ENCODE measurements at places on chromosomes 13 and 19.
A peak's percentile ranks its signal among the peaks of the same experiment; 100 is the strongest.

DNA sequence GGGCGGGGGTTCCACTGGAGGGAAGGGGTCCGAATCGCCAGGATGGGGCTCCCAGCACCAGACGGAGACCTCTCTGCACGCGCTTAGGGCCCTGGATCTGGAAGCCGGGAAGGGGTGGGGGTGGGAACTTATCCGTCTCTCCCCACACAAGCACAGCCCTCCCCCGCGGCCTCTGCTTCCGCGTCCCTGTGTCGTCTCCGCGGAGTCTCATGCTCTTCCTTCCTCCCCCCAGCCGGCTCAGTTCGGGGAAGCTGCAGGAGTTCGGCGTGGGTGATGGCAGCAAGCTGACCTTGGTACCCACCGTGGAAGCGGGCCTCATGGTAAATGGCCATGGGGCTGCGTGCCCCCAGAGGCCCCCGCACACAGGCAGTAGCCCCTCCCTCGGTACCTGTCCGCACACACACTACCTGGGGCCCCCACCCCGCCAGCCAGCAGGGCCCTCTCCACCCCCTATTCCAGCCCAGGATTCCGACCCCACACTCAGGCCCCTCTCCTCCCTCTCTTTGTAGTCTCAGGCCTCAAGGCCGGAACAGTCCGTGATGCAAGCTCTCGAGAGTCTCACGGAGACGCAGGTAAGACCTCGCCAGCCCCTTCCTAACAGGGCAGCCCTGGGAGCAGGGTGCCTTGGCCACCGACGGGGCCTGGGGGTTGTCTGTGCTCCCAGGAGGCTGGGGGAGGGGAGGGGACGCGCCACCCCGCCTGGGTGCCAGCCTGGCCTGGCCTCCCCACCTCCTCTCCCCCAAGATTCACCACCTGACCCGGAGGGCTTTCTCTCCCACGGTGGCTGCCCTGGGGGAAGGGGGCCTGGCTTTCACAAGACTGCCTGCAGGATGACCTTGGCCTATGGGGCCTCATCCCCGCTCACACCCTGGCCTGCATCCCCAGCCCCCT lies 3.2 kb downstream of the MIDN start:
- peak; percentile 76 for DNase-seq

DNA sequence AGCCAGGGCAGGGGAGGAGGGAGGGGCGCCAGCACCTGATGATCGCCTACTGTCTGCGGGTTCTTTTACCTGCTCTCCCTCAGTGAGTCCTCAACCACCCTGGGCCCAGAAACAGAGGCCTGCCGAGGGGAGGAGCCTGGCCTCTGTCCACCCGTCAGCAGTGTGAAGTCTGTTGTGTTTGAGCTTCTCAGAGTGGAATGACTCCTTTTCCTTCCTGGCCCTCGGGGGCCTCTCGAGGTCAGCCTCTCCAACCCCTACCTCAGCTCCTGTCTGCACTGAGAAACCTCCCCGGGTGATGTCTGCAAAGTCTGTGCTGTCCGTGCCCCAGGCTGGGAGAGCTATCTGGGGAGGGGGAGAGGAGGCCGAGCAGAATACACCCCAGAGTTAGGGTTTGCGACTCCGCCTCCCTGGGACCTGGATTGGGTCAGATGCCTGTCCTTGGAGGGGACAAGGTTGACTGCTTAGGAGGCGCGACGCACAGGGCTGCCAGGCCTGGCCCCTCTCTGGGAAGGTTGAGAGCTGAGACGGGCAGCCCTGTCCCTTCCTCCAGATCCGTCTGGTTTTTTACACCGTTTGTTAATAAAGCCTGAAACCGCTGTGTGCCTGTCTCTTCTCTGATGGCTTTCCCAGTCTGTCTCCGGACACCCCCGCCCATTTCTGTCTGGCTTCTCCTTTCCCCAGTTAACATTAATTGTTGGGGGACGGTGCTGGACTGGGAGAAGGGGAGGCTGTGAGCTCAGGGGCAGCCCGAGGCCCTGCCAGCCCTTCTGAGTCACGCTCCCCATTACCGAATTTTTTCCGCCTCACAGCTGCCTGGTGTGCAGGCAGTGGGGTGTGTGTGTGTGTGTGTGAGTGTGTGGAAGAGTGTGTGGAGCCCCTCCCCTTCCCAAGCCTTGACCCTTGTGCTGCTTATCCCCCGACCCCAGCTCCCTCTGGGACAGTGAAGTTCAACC lies 989 bp upstream of the SSC5D start:
- peak; percentile 36 for DNase-seq

GRCh38 chr13:24264976-24265375 lies 44.4 kb upstream of the C1QTNF9 start:
- peak; percentile 92 for DNase-seq

DNA sequence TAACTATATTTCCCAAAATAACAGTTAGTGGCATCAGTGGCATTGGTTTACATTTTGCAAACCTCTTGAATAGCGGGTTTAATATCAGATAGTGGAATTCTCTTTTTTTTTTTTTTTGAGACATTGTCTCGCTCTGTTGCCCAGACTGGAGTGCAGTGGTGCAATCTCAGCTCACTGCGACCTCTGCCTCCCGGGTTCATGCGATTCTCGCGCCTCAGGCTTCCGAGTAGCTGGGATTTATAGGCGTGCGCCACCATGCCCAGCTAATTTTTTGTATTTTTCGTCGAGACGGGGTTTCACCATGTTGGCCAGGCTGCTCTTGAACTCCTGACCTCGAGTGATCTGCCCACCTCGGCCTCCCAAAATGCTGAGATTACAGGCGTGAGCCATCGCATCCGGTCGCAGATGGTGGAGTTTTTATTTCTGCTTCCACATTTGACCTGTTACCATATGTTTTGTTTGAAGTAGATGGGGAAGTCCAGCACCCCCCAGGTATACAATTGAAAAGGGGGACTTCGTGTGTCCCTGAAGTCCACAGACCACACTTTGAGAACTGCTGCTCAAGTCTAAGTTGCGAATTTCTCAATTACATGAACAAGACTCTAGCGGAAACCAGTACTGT lies 40.5 kb upstream of the XPO4 start:
- no peak for DNase-seq

- no peak for DNase-seq
Measured at GRCh38 chr19:5250127-5250659, 90.4 kb downstream of the PTPRS start.

GRCh38 chr13:106372199-106373155 lies 163.0 kb downstream of the EFNB2 start:
- no peak for DNase-seq

- DNase-seq, result no peak
Measured at GRCh38 chr13:112742583-112742982, 52.7 kb downstream of the ATP11A start.

DNA sequence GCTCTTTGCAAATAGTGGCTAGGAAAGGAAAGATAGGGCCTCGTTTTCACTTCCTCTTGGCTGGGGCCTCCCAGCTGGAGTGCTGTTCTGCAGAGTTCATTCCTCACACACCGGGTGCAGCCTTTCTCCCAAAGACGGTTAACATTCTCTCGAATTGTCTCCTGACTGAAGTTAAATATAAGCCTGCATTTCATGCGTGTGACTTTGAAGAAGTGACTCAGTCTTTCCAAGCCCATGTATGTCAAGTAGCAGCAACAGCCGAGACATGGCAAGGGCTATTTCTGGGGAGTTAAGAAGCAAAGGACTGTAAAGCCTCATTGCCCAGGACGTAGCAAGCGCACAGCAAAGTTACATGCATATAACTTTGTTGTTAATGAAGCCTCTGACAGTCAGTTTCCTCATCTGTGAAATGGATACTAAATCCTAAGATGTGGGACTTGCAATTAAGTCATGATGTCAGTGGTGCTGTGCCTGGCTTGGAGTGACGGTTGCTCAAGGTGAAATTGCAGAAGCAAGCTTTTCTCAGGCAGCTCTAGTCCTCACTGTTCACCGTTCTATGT lies 502.4 kb downstream of the MYO16 start:
- no peak for DNase-seq

Measured in activated CD4-positive, alpha-beta memory T cell treated with anti-CD3 and anti-CD28 coated beads, Interleukin-2, amount 10 ng/mL, durations not matched to agents 7 days and 5 days (primary cell).